ENCODE measurements at places on chromosomes 12 and 14.

DNA sequence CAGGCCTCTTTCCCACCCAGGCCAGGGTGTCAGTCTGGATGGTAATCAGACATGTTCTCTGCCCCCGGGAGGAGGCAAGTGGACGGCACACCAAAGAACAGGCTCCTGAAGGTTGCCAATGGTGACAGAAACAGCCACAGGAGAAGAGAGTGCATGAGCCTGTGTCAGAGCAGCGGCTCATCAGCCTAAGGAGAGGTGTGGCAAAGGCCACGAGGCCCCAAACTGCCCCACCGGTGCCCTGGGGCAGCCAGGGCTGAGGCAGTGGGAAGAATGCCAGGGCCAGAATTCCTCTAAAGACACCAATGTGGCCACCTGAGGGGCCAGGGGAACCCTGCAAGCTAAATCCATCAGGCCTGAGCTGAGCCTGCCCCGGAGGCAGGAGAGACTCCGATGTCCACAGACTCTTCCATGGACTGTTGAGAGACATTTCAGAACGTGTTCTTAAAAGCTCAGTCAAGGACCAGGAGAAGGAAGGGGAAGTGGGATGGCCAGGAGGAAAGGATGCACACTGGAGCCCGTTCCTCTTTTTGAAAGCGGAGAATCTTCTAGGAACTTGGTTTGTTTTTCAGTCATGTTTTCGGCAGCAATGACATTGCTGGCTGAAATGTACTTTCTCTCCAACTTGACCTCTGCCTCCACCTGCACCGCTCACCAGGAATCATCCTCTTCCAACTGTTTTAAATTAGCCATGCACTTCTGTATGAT lies 176.3 kb upstream of the FKBP4 start:
- no peak for DNase-seq

DNA sequence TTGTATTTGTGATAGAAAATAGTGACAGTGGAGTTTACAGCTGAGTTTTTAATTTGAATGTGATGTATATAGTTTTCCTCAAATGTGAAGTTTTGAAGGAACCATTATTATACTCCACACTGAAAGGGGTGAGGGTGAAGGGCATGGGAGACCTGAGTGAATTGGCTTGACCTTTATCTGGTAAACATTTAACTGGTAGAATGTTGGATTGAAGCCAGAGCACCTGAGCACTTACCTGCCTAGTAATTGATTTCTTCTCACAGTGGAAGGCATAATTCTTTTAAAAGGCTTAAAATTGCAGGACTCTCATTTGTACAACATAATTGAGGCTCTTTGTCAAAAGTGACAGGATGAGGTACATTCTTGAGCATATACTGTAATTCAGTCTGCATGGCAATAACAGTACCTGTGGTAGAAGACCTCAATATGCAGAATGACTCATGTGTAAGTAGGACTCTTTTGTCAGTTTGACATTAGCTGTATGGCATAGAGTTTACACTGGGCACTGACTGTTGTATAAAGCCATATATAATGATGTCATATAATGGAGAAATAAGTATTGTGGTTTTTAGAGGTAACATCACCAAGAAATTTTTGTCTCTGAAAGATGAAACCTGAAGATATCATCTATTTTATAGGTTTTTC lies 309.6 kb downstream of the TMTC2 start:
- DNase-seq = no peak

- DNase-seq = no peak
These were observed 29.0 kb upstream of the WDR89 start for GRCh38 chr14:63670692-63671091.

- no peak for DNase-seq
These were observed 13.9 kb downstream of the GNS start for GRCh38 chr12:64745259-64745807.

DNA sequence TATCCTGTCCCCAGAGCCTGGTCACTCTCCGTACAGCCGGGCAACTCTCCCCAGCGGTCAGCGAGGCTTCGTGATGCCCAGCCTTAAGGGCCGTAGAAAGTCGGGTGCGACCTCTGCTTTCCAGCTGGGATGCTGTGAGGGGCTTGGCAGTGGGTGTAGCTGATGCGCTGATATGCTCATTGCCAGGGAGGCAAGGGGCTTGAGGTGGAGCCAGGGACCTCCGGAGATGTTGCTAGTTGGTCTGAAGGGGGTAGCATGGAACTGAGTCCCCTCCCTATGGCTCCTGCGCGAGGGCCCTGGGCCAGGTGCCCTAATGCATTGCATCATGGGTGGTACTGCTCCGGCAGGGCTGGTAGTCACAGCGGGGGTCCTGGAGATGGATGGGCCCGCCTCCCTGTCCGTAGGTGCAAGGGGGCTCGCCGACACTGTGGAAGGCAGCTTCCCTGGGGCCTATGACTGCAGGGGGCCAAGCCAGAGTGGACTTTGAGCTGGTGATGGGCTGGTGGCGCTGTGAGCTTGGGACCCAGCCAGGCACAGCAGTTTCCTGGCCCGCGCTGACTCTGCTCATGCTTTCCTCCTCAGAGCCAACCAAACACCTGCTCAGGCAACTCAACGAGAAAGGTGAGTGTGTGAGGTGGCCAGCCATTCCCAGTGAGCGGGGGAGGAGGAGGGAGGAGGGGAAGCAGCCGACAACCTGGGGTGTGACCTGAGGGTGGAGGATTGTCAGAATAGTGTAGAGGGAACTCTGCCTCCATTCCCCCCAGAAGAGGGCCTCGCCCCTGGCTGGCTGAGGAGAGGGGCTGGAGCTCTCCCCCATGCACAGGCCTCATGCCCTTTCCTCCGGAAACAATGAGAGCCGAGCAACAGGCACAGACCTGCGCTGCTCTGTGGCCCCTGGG lies 32.3 kb downstream of the PLEKHG3 start:
- DNase-seq = no peak

- no peak for DNase-seq
These were observed 62.8 kb upstream of the FOXN3 start for GRCh38 chr14:89479802-89480201.

DNA sequence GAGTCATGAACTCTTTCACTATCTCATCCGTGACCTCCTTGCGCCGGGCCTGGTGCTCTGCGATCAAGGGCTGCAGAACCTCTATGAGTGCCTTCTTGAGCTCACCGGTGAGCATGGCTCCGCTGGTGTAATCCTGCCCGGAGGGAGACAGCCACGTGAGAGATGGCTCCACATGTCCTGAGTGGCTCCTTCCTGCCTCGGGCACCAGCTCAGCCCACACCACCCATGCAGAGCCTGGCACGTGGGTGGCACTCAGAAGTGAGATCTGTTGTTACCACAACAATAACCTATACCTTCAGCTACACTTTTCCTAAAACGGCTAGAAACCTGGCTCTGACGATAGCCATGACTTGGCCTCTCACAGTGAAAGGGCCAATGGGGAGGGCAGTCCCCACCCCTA lies 11.8 kb downstream of the SLC25A47 start:
- DNase-seq = no peak

DNA sequence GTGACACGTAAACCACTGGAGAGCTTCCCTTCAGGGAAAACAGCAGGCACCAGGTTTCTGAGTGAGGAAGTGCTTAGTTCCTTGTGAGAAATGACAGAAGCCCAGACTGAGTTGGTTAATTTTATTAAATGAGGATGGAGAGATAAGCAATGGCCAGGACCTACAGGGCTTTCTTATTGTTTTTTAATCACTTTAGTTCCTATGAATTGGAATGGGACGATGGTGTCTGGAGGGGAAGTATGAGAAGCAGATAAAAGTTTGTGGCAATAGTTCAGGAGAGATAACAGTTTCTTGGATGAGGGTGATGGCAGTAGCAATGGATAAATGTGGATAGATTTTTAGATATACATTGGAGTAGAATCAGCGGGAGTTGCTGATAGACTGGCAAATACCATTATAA lies 86.5 kb upstream of the PTPRR start:
- no peak for DNase-seq

DNA sequence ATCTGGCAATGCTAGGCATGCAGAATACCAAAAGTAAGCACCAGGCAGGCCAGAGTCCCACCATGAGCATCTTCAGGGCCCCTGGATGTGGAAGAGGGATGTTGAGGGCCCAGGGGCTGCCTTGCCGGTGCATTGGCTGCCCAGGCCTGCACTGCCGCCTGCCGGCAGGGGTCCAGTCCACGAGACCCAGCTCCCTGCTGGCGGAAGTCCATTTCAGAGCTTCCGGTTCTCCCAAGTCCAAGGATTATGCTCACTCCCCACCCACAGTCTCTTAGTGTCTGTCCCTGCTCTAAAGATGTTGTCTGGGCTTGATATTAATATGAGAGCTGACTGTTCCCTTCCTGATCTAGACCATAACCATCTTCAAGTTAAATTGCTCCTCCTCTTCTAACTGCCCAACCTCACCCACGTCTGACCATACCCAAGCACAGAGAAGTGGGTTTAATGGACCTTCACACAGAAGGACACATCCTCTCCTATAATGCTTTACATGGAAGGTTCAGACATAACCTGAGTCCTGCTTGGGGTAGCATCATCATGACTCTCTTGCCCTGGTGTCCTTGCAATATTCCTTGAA lies 117.4 kb downstream of the DAD1 start:
- DNase-seq = no peak

DNA sequence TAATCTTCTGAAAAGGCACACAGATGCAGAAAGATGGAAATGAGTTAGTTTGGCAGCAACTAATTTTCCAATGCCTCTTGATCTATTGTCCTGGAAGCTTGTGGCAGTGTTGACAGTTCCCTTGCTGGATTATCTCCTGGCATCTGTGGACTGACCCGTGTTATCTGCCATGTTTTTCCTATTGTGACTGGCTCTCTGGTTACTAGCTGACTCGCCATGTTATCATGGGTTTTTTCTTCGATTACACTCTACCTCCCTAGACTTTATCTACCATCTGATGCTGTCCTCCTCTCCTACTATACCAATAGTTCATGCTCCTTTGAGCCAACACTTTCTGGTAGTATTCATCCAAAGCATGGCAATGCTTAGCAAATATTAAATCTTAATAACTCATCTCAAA lies 63.3 kb upstream of the FLRT2 start:
- DNase-seq = no peak

DNA sequence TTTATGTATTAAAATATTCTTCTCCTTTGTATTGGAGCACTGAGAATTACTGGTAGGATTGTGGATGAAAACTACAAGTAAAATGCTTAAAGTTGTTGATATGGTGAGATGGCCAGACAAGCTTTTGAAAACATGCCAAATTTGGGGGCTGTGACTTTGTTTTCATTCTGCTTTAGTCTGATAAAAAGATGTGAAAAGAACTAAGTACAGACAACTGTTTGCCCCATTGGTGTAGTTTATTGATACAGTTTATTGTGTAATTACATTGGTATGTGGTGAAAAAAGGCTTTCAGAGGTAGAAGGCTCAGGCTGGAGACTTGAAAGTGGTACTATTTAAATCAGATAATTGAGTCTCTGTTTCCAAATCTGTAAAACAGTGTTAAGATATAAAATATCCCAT lies 746.8 kb downstream of the DIO2 start:
- no peak for DNase-seq

- DNase-seq = no peak
These were observed 227.3 kb downstream of the DPF3 start for GRCh38 chr14:72666610-72667009.

DNA sequence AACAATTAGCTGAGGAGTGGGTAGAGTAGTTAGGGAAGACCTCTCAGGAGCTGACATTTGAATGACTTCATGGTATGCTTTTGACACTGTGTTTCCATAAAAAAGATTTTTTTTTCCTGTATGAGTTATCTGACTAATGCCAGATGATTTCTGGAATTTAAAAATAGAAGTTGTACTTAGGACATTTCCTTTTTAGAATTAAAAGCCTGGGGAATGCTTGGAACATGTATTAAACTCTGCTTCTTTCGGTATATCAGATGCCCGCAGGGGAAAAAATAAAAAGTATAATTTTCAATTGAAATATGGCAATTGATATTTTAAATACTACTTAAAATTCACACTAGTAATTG lies 41.1 kb downstream of the BRMS1L start:
- no peak for DNase-seq

DNA sequence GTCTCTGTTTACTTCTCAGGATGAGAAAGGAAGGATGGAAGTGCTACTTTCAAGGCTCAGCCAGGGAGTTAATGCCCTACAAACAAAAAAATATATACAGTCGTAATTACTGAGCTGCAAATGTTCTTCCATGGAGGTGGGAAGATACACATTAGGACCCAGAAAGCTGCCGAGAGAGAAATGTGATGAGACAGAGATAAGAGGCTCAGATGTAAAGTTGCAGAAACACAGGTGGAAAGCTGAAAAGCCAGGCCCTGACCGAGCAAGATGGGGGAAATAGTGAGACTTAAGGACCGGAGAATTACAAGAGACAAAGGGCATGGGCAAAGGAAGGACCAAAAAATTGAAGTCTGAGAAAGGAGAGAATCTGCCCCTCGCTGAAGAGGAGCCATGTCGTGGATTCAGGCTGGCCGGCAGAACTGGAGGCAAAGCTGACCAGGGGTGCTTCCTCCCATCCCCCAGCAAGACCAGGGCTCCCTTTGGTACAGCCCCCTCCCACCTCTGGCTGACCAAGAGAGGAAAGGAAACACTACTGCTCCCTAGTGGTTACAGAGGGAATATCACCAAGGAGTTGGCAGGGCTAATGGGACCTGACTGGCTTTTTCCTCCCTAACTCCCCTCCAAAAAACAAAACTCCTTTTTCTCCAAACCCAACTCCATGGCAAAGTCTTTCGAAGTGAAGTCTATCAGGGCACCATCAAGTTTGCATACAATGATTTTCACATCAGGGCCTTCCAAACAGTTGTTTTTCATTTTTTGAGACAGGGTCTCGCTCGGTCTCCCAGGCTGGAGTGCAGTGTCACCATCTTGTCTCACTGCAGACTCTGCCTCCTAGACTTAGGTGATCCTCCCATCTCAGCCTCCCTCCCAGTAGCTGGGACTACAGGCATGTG lies 12.1 kb downstream of the ZFHX2 start:
- no peak for DNase-seq

GRCh38 chr12:103175625-103176024 lies 218.2 kb downstream of the ASCL1 start:
- DNase-seq = no peak

- no peak for DNase-seq
These were observed 789.6 kb upstream of the NOVA1 start for GRCh38 chr14:27387463-27387862.
